ENCODE measurements at places on chromosomes 6 and 20.

GRCh38 chr6:54031169-54031568, 80.1 kb upstream of the MLIP start:
- DNase-seq = no peak

- DNase-seq = no peak
Measured at GRCh38 chr6:34736823-34737222, 20.5 kb upstream of the SNRPC start.

DNA sequence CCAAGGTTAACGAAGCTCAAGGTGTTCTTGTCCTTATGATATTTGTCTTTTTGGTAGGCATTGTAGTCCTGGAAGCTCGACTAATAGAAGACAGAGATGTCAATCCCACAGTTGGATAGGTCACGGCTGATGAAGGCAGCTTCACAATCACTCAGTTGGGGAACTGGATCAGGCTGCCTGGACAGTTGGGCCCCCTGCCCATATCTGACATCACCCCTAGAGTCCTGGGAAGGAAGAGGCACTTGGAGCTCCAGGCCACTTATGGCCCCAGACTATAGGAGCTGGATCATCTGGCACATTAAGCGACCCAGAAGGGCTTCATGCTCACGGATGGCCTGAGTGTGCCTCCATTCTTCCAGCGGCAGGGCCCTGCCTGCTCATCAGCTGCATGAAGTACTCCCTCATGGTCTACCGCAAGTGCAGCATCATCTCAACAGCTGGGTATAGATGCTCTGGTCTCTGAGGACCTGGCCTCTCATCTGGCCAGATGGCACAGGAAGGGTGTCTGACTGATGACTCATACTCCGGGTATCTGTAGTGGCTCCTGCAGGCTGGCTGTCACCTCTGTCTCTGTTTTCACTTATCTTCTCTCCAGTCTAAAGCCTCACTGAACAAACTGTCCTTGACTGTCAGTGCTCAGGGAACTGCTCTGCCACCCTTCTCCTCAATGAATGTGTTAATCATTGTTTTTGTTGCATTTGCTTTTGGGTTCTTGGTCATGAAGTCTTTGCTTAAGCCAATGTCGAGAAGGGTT, 29.2 kb upstream of the SSR1 start:
- peak; percentile 19 for DNase-seq

DNA sequence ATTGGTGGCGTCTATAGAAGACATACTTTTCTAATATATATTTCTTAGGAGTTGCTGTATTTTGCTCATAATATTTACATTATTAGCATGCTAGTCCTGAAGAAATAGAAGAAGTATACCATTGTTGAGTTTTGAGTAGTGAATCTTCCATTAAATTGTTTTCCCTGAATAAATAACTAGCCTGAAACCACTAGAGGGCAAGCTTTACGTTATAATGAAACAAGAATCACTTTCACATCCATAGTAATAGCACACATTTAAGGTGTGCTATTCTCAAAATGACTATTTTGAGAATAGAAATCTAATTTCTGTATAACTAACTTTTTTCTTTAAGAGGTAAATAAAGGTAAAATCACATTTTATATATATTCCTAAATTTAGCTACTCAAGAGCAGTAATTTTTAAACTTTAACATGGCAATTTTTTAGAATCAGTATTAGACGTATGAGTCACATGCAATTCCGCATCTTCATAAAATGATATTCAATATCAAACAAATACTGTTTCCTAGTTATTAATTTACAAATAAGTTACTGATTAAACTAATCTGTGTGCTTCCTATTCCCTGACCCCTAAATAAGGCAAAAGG, 213.2 kb upstream of the MANEA start:
- peak; percentile 17 for DNase-seq

- no peak for DNase-seq
Measured at GRCh38 chr20:16699293-16699692, 30.5 kb upstream of the SNRPB2 start.

DNA sequence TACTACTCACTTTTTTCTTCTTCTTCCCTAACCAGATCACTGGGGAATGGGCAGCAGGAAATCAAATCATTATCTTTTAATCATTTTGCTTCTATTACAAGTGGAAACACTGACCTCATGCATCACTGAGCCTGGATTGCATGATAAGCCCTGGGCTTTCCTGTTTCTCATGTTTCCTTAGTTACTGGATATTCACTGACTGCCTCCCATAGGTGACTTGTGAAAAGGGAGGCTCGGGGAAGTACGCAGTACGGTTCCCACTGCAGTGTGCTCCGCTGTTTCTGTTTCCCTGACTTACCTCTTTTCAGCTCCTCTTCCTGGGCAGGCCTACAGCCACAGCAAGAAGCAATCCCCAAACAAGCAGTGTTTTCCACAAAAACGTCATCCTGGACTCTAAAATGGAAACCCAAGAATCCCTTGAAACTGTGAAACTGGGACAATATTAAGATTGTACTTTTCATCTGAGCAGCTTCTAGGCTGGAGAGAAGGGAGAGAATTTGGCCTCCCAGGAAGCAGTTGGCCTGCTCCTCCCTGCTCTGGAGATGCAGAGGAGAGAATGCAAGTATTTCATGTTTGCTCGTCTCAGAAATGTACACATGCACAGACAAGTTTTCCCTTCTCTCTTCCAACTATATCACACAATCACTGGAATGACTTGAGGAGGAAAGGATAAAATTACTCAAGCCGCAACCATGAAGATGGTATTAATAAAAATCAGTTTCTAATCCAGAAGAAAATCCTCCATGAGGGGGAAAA, 13.1 kb downstream of the BTNL2 start:
- DNase-seq = no peak

GRCh38 chr6:35381132-35381531, 38.8 kb downstream of the PPARD start:
- DNase-seq = no peak

- peak; percentile 60 for DNase-seq
Measured at GRCh38 chr6:90537723-90538258, 49.1 kb downstream of the MAP3K7 start.

GRCh38 chr6:25963426-25964123, 973 bp downstream of the TRIM38 start:
- DNase-seq = peak; percentile 5

- DNase-seq = peak; percentile 47
Measured at GRCh38 chr6:31585491-31585890, 586 bp upstream of the LST1 start.

GRCh38 chr6:151376440-151376839, 14.9 kb downstream of the ZBTB2 start:
- no peak for DNase-seq

GRCh38 chr6:11428895-11429294, 108.7 kb upstream of the TMEM170B start:
- no peak for DNase-seq

GRCh38 chr20:25327521-25328235, 63.0 kb downstream of the ABHD12 start:
- no peak for DNase-seq

DNA sequence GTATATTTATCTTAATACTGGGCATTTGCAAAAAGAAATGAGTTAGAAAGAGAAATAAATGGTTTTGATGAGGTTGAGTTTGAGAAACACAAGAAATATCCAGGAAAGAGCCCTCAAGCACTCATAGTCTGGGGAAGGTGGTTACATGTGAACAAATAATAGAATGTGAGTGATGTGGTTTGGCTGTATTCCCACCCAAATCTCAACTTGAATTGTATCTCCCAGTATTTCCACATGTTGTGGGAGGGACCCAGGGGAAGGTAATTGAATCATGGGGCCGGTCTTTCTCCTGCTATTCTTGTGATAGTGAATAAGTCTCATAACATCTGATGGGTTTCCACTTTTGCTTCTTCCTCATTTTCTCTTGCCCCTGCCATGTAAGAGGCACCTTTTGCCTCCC, 334.1 kb downstream of the COL12A1 start:
- DNase-seq = no peak
